Iris pigment epithelial cell (primary cell): ENCODE measurements at places on chromosomes 5 and 9.

DNA sequence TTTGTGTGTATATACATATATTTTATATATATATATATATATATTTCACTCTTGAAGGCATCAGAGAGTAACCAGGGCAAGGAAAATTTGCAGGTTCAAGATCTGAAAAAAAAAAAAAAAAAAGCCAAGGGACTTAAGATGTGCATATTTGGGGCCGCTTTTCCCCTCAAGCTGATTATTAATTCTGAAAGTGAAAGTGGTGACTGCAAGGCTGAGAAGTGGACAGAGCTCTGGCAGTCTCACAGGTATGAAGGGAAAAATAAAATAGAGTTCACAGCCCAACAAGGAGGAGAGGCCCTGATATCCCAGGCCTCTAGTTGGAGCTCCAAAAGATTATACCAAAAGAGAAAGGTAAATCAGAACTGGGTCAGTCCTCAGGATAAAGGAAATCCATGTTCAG is 234.4 kb upstream of the GAS1 start:
- DNase-seq, result no peak

DNA sequence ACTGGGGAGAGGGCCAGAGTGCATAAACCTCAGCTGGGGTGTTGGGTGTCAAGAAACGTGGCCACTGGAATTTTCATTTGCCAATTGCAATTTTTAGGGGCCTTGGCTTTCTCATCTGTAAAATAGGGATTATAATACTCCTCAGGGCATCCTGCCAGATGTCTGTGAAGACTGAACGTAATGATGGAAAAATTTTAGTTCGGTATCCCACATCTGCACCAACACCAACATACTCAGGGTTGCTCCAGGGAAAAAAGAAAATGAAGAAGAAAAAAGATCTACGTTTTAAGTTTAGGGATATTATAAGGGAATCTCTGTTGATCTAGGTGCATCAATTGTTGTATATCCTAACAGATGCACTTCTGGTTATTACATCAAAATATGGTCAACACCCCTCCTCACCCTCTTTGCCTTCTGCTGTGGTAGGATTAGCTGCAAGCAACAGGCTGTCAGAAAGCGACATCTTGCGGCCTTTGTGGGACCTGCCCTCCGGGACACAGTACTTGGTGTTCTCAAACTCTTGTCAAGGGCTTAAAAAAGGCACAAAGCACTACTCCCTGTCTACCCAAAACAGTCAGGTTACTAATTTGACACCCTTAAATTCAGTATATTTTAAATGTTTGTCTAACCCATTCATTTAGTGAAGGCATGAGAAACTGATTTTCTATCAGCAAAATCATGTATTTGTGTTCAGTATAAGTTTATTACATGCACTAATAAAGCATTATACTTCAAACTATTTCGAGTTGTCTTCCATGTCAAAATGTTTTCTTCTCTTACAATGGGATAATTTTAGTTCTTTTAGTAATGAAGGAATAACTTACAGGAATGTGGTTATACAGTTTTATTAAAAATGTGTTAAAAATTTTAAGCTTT is 8.3 kb upstream of the TBC1D2 start:
- DNase-seq, result peak; percentile 85

- no peak for DNase-seq
Observed at GRCh38 chr9:33651125-33651524, 127.1 kb downstream of the ANKRD18B start.

- DNase-seq, result no peak
Observed at GRCh38 chr5:139664086-139664693, 16.0 kb downstream of the CXXC5 start.

DNA sequence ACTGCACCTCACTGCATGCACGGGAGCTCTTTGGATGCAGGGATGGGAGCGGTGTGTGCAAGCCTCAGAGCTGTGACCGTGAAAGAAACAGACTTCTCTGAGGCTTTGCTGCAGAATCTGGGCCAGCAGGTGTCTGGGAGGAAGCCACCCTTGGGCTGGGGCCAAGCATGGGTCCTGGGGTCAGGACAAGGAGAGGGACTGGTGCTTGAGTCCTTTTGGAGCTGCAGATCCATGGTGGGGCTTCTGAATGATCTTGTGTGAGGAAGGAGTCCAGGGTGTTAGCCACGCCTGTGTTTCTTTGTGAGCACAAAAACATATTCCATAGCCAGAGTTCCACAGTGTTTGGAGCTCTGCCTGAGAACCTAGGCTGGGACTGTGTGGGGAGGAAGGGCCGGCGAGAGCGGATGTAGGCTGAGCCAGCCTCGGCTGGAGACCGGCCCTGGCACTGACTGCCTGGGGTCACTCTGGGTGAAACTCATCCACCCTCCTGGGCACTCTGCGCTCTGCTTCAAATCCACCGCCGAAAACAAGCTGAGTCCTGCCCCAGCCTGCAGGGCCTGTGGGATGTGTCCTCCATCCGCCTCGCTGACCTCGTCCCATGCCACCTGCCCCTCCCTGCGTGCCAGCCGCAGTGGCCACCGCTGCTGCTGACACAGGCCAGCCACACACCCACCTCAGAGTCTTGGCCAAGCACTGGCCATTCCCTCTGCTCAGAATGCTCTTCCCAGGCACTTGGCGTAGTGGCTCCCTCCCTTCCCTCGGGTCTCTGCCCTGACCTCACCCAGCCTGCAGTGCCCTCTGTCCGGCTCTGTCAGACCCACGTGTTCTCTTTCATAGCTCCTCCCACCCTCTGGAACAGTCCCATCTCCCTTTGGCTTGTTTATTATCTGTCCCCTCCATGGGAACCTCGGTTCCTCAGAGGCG is 26.7 kb downstream of the ERGIC1 start:
- peak; percentile 39 for DNase-seq

- DNase-seq, result no peak
Observed at GRCh38 chr9:38359689-38360385, 32.7 kb upstream of the ALDH1B1 start.

GRCh38 chr9:130124085-130124860 is 47.9 kb upstream of the NCS1 start:
- no peak for DNase-seq

DNA sequence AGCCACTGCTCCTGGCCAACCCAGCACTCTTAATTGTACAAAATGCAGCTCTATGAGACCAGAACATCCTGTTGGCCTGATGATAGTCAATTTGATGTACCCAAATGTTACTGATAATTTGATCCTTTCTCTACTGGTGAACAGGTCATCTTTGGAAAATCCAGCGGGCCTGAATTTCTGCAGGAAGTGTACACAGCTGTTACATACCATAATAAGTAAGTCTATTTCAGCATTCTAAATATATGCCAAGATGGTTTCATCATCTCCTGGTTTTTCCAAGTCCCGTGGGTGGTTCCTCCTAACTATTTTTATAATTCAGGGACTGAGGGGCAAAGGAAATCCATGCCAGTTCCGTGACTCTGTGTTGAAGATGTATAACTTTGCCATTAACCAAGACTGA is 155.4 kb downstream of the DOCK8 start:
- DNase-seq, result no peak

DNA sequence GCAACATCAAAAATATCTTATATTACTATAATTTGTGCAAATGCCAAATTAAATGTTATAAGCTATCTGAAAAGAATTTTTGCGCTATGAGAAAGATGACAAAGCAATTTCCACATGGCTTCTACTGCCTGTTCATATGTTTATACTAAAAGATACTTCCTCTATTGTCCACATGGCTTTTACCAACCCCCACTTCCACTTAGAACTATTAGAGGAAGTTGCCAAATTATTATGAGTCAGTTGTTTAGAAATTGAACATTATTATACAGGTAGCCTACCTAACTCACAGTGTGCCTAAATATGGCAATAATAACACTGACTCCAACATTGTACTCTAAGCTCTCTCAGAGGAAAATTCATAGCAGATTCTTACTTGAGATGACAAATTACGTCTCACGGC is 37.6 kb upstream of the SLC27A6 start:
- peak; percentile 8 for DNase-seq

DNA sequence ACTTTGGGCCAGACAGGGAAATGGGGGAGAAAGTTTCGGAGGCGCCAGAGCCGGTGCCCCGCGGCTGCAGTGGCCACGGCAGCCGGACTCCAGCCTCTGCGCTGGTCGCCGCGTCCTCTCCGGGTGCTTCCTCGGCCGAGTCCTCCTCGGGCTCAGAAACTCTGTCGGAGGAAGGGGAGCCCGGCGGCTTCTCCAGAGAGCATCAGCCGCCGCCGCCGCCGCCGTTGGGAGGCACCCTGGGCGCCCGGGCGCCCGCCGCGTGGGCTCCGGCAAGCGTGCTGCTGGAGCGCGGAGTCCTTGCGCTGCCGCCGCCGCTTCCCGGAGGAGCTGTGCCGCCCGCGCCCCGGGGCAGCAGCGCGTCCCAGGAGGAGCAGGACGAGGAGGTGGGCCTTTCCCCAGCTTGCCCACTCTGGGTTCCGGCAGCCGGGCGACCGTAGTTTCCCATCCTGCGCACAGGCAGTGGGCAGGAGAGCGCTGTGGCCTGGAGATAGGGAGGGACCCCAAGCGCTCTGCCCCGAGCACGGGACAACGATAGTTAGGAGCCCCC is 516 bp downstream of the MAST4 start:
- DNase-seq, result no peak

DNA sequence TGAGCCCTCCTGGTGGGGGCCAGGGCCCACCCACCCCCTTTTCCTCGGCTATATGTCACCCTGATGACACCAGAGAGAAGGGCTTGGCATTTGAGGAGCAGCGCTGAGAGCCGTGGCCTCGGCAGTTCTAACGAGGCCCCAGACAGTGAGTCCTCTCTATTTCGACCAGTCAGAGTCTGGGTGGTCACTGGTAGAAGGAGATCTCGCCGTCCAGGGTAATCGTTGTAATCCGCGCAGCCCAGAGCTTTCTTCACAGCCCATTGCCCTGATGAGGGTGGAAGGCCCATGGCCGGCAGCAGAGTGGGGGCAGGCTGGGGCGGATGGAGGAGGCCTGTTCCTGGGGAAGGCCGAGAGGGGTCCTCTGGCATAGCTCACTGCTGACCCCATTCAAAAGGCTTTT is 70.2 kb downstream of the PSMB7 start:
- no peak for DNase-seq

GRCh38 chr9:82513976-82514735 is 525.6 kb downstream of the SPATA31D1 start:
- DNase-seq, result no peak

- DNase-seq, result no peak
Observed at GRCh38 chr5:9165546-9165945, 380.3 kb downstream of the SEMA5A start.

GRCh38 chr5:16855485-16855884 is 80.6 kb downstream of the MYO10 start:
- DNase-seq, result no peak

- no peak for DNase-seq
Observed at GRCh38 chr5:10676224-10676623, 84.8 kb downstream of the DAP start.

- peak; percentile 18 for DNase-seq
Observed at GRCh38 chr5:133801955-133802751, 166.3 kb downstream of the C5orf15 start.

DNA sequence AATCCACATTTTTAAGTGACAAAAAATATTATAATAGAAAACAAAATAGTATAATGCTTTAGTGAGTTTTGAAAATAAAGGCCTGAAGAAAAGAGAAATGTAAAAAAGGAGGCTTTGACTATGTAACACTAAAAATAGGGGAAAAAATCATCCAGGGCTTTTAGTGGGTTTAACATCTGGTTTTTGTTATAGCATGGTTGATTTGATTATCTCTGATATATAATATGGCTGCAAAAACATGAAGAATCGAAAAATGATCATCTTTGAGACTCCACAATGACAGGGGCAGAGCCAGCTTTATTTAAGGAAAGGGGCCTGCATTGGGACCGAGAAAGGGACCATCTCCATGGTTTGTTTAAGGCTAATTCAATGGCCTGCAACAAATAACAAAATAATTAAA is 393.8 kb downstream of the PLK2 start:
- no peak for DNase-seq

GRCh38 chr9:136717399-136717798 is 5.0 kb downstream of the DIPK1B start:
- no peak for DNase-seq

DNA sequence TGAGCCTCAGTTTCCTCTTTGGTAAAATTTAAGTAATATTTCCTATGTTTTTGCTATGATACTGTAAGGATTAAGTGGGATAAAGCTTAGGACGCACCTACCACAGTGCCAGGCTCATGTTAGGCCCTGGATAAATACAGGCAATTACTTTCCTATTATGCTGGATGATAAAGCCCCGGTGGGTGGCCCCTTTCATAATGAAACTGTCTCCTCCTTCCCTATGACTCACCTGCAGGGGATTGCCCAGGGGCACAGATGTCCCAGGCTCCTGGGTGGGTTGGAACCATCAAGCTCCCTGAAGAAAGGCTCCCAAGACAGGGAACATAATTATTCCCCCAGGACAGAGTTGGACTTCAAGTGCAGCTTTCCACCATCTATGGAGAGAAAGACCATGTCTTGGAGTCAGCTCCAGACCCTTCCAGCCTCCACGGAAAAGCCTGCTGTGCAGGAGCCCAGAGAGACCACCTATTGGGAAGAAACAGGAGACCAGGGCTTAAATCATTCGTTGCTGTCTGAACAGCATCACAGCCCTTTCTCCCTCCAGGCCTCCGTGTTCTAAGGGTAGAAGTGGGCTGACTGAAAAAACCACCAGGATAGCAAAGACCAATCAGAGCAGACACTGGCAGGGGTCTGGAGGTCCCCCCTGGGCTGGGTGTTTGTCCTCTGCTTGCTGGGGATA is 43.2 kb upstream of the FOXE1 start:
- no peak for DNase-seq

- DNase-seq, result no peak
Observed at GRCh38 chr9:90830977-90831376, 29.4 kb downstream of the SYK start.

- DNase-seq, result peak; percentile 50
Observed at GRCh38 chr9:131046581-131047202, 37.7 kb downstream of the LAMC3 start.

GRCh38 chr9:27227192-27227591 is 69.8 kb downstream of the EQTN start:
- peak; percentile 97 for DNase-seq

DNA sequence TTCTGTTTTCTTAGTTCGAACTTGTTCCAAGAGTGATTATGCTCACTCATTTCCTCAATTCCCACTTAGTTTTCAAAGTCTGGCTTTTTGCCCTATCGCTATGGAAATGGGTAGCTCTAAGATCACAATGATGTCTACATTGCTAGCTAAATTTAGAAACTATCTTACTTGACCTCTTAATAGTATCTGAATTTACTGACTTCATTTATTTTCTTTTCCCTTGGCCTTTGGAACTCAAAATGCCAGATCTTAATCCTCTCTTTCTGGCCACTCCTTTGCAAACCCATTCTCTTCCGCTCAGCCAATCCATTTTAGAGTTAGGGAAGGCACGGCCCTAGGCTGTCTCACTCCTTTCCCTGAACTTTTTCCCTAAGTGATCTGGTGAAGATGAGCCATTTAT is 137.0 kb downstream of the FER start:
- peak; percentile 91 for DNase-seq

- peak; percentile 81 for DNase-seq
Observed at GRCh38 chr9:16521868-16522411, 348.5 kb downstream of the BNC2 start.
